Stimulated activated CD4-positive, alpha-beta T cell treated with anti-CD3 and anti-CD28 coated beads, Interleukin-1b, Interleukin-23, amount 100 ng/mL, for 1 hour (primary cell): ENCODE measurements at places on chromosomes 13 and 19.

- DNase-seq = no peak
These were observed 13.5 kb upstream of the SPATA13 start for GRCh38 chr13:24146961-24147569.

GRCh38 chr19:15397782-15398181, 18.2 kb upstream of the AKAP8 start:
- DNase-seq = no peak

- no peak for DNase-seq
These were observed 56.1 kb upstream of the SERPINE3 start for GRCh38 chr13:51283371-51283770.

DNA sequence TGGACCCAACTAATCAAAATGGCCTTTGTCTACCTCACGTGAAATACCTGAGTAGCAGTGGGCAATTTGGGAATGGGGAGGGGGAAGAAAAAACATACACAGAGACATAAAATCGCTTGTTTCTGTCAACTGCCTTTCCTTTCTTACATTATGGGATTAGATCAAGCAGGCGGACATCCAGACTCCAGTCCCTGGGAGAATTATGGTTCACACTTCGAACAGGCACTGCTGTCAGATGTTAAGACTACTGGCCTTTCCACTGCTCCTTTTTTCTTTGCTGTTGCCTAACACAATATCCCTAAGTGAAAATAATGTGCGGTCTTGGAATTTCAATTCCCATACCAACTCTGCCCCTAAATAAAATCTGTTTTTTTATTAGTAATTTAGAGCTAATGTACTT, 1719.7 kb upstream of the SLC10A2 start:
- DNase-seq = no peak

GRCh38 chr13:73971481-73971880, 162.7 kb downstream of the KLF12 start:
- DNase-seq = no peak

- no peak for DNase-seq
These were observed 75.2 kb downstream of the RXFP2 start for GRCh38 chr13:31814536-31814935.

- DNase-seq = no peak
These were observed 31.3 kb upstream of the ASF1B start for GRCh38 chr19:14167576-14168138.

DNA sequence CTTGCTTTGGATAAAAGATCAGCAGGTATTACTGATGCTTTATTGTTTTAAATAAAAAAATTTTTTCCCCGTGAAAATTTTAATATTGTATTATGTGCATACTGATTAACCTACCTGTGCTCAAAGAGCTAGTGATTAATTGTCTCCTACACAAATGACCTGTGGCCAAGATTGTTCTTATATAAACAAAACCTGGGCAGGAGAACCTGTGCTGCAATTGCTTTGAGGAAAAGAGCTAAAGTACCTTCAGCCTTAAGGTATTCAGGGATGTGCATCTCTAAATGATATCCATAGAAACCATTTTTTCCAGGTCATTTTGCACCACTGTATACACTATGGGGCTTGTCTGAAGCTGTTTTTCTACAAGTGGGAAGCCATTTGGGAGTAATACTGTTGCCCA, 1.2 kb downstream of the FRY start:
- no peak for DNase-seq

GRCh38 chr13:111424134-111424533, 103.7 kb downstream of the TEX29 start:
- DNase-seq = no peak

DNA sequence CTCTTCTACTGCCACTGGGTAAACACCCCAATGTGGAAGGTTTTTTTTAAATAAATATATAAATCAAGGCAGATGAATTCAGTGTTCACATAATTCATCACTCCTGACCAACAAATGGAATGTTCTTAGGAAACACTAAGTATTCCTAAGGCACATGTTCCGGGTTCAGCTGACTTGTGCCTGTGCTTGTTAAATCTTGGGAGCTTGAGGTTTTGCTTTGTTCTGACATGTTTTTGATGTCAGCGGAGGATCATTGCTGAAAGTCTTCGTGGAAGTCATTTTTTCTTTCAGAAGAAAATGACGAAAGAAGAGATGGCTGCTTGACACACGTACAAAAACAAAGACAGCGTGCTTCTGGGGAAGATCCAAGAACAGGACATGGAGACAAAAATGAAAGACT, 185.8 kb downstream of the MZT1 start:
- no peak for DNase-seq

DNA sequence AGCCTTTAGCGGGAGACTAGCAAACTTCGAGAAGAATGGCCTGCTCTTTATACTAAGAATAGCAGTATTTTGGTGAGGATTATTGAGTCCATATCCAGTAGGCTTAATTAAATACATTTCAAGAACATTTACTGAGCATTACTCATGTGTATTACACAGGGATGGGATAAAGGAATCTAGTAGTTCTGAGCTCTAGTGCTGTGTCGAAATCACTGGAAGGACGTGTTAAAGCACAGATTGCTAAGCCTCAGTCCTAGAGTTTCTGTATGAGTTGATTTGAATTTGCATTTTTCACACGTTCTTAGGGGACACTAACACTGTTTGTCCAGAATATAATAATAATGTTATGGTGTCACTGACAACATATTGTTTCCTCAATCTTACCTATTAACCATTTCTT, 9.0 kb downstream of the ZNF302 start:
- DNase-seq = no peak

DNA sequence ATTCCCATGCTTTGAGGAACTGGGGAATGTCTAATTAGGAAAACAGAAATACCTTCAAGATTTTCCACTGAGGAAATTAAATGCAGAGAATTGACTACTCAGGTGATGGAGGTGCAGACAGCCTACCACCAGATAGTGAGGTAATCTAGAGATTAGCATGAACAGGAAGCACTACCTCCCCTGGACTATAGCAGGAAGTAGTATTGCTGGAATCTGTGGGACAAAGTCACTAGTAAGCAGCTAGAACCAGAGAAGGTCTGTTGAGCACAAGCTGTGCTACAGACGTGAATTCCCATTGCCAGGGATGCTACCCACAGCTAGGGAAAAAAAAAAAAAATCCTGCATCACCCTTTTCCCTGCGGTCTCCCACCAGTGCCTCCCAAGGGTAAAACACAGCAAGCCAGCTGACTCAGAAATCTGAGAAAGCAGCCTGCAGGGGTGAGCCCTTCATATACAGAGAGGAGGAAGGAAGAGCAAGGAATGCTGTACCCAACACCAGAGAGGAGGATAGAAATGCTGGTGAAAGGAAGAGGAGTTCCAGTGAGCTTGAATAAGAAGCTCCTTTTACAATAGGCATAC, 10.2 kb downstream of the ENOX1 start:
- DNase-seq = no peak

- DNase-seq = no peak
These were observed 1.5 kb downstream of the AKT2 start for GRCh38 chr19:40283414-40284250.

GRCh38 chr13:111598747-111599146, 278.3 kb downstream of the TEX29 start:
- no peak for DNase-seq

- DNase-seq = no peak
These were observed 11.0 kb downstream of the ACTMAP start for GRCh38 chr19:40739030-40739839.
